ENCODE measurements at places on chromosomes 11 and 22.

DNA sequence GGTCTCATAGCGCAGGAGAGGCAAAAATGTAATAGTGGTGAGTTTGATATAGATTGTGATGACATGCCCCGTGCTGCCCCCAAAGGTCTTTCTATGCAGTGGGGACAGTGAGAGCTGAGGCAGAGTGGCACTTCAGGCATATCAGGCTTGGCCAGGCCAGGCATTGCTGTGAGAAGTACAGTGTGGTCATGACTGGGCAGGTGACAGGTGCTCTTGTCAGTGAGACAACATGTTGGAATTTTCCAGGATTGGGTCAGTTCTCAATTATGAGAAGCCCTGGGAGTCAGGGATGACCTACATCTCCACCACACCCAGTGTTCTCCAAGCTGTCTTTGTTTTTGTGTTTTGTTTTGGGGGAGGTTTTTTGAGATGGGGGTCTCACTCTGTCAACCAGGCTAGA, 3.7 kb downstream of the SNAP29 start:
- no peak for DNase-seq

- DNase-seq: no peak
Observed at GRCh38 chr11:73391665-73392064, 15.5 kb downstream of the RELT start.

GRCh38 chr11:5719703-5720495, 16.3 kb upstream of the OR56B1 start:
- DNase-seq: no peak

DNA sequence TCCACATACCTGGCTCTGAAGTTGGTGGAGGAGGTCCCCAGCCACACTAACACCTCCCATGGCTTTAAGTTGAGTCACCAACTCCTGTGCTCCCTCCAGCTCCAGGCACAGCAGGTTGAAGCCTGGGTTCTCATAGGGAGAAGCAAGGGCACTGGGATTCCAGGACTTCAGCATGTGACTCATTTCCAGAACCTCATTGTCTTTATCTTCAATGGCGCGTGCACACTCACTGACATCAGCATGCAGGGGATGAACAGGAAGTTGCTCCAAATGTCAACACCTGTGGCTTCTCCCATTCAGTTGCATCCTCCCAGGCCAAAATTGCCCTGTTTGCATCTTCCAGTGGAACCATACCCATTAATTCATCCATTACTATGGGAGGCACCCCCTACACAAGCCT, 5.8 kb upstream of the UBQLNL start:
- no peak for DNase-seq

GRCh38 chr11:2777386-2777785, 77.6 kb upstream of the KCNQ1OT1 start:
- no peak for DNase-seq

- no peak for DNase-seq
Observed at GRCh38 chr11:49208006-49208721, at the start of gene FOLH1. Gene FOLH1, minus strand, starts transcription at chr11:49208602. Its CDS starts 193 bp downstream, at chr11:49208409.

DNA sequence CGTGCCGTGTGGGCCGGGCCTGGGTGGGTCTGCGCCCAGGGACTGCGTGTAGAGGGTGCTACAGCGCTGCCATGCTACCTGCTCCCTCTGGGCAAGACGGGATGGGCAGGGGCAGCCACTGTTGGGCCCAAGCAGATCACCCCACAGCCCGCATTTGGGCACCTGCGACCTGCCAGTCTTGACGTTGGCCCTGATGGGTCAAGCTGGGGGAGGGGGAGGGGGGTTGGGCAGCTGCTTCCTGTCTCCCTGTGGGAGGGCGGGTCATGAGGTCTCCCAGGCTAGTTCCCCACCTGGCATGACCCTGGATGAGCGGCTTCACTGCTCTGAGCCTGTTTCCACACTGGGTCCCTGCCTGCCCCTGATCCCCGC, 2.8 kb upstream of the RPS19BP1 start:
- no peak for DNase-seq

DNA sequence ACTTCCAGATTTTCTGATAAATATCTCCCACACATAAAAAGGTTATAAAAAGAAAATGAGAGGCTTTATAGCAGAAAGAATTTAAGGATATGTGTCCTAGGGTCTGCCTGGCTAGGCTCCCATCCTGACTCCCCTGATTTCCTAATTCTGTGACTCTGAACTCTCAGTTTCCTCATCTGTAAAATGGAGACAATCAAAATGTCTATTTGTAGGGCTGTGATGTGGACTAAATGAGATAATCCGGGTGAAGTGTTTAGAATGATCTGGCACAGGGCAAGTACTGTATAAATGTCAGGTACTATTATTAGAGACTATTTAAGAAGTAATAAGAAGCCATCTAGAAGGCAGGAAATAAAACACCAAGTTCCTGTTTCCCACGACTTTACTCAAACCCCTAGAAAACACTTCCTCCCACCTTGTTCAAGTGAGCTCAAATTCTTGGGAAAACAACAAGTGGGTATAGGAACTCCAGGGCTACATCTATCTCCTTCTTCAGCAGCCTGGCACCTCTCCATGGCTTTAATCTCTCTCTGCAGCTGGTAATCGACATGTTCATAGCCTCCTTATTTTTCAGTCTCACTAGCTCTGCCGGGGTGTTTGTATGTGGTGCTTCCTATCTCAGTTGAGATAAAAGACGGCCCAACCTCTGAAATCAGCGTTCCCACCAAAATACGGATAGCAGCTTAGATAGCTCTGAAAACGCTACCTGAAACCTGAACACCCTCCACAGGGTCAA, 6.7 kb downstream of the ASCC2 start:
- no peak for DNase-seq

- DNase-seq: no peak
Observed at GRCh38 chr11:8267831-8268529, 4.3 kb upstream of the LMO1 start.

DNA sequence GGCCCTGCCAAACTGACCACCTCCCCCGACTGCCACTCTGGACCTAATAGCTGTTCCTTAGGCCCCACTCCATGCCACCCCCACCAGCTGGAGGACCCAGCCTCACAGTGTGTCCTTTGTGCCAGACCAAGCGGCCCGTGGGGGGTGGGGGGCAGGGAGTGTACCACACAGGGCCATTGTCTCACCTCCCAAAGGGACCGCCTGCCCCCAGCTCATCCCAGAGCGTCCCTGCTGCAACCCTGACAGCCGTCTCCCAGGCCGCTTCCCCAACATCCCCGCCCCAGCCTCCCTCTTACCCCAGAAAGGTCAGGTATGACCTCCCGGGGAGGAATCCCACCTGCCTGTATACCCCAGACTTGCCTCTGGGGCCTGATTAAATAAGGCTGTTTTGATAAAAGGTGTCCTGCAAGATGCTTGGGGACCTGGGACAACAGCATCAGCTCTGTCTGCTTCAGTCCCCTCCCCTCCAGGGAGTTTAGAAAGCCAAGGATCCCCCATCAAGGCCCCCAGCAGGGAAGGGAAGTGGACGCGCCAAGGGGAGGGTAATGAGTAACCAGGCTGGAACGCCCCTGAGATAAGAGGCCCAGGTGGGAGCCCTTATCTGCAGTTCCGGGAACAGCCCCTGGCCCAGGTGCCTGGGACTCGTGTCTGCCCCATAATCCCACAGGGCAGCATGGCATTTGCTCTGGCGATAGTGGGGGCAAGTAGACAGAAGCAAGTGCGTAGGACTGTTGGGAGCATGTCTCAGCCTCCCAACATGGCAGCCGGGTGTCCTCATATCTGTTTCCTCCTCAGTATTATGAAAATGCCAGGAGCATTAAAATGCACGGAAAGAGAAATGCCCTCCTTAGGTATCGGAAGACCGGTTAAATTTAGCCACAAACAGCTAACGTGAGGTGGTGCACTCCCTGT, 9.0 kb downstream of the CDC42EP1 start:
- DNase-seq: no peak

DNA sequence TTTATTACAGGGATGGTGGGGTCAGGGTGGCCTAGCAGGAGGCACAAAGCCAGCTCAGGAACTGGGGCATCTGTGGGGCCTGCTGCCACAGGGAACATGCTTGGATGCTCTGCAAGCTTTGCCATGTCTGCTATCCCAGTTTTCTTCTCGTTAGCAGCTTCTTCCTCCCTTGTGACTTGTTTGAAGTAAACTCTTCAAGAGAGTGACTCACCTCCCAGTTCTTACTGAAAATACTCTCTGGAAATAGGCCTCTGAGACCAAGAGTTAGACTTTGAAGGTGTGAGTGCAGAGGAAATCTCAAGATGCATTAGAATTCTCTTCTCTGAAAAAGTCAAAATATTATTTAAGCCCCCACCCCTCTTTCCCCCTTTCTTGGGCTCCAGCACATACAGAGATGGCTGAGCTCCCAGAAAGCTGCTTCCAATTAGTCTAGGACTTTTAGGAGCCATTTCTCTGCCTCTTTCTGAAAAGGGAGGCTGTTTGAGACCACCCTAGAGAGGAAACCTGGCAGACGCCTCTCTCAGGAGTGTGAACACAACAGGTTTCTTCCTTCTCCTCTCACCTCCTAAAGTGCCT, 15.1 kb downstream of the CWC15 start:
- peak; percentile 68 for DNase-seq

GRCh38 chr11:125941619-125942611, 3.9 kb upstream of the VSIG10L2 start:
- peak; percentile 32 for DNase-seq

- no peak for DNase-seq
Observed at GRCh38 chr11:103544874-103545273, 435.6 kb downstream of the DYNC2H1 start.

DNA sequence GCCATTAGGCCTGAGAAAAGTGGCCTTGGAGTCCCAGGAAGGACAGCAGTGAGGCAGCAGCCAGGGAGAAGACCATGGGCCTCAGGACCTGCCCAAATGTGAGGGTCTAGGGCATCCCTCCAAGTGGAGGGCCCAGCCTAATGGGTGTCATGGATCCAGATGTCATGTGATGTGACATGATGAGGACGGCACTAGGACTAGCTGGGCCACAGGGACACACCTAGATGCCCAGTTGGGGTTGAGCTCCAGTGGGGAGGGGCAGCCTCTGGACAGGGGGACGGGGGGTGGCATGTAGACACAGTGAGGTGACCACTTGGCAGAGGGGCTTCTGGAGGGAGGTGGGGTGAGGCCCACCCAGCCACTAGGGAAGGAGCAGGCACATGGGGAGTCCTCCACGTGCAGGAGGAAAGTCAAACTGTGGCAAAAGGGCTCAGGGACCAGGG, 5.4 kb downstream of the SCARF2 start:
- DNase-seq: no peak

GRCh38 chr11:83643115-83643514, 356.9 kb upstream of the CCDC90B start:
- DNase-seq: no peak

- DNase-seq: no peak
Observed at GRCh38 chr11:113484223-113484622, 9.0 kb upstream of the DRD2 start.

DNA sequence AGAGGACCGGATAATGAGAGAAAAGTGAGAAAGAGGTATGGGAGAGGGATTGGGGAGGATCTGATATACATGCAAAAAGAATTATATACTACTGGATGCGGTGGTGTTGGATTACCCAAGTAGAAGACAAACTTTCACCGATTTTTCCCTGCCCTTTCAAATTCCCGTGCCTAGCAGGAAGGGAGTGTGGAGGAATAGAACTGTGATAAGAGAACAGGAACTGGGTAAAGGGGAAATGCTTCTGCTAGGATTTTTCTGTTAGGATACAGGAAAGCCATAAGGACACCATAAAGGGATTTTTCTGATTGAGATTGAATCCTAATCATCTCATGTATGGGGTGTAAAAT, 480 bp upstream of the MTMR2 start:
- no peak for DNase-seq

- no peak for DNase-seq
Observed at GRCh38 chr22:27980424-27981148, 61.5 kb upstream of the PITPNB start.

DNA sequence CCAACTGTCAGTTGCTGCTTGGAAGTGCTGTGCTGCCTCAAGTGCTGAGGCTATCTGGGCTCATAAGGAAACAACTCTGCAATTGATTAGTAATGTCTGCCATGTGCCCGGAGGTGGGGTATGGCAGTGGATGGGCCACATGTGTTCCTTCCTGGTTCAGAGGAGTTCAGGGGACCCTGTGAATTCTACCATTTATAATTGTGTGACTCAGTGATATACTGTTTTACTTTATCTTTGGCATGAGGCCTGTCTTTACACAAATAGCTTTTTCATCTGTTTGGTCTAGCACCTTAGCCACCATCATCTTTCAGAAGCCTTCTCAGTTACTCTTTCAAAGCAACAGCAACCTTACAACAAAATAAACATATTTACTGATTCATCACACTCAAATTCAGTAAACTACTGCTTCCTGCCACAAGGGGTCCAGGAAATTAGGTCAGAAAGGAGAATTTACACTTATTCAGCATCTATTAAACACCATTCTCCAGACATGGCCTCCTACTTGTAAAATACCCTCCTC, 20.9 kb downstream of the DKK3 start:
- DNase-seq: peak; percentile 82

GRCh38 chr11:65982824-65983588, 19.0 kb downstream of the EIF1AD start:
- DNase-seq: no peak

DNA sequence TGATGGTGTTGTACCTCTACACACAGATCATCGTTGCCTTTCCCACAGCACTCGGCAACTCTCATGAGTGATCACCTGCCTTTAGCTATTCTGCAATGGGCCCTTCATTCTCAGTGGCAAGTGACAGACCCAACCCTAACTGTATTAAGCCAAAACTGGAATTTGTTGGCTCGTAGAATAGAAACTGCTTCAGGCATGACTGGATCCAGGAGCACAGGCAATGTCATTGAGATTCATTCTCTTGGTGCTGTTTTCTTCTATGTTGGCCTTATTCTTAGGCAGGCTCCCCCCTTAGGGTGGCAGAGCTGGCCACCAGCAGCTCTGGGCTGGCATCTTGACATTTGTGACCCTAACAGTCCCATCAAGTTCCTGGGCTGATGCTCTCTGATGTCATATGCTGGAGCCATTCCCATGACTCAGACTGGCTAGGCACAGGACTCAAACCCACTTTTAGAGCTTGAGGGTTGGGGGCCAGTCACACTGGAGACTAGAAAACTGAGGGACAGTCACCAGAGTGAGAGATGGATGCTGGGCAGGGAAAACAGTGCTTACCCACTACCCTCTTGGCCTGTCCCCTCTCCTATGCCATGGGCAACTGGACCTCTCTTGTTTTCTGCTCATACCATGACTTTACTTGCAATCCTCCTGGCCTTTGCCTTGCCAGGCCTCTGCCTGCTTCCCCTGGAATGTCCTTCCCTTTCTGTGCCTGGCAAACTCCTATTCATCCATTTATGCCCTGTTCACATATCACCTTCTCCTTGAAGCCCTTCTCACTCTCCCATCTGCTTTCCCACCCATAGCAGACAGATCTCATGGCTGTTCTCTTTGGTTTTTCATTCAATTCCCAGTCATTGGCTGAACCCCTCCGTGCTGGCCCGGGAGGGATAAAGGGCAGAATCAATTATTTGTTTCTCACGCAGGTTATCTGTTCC, 7.1 kb upstream of the CDC42EP2 start:
- no peak for DNase-seq
